H9 (cell line): ENCODE measurements at places on chromosomes 11 and 22. TPM values are rescaled to one million over a fixed set of nuclear protein-coding genes. Genes with fewer than 3 reads are reported as not detected.

DNA sequence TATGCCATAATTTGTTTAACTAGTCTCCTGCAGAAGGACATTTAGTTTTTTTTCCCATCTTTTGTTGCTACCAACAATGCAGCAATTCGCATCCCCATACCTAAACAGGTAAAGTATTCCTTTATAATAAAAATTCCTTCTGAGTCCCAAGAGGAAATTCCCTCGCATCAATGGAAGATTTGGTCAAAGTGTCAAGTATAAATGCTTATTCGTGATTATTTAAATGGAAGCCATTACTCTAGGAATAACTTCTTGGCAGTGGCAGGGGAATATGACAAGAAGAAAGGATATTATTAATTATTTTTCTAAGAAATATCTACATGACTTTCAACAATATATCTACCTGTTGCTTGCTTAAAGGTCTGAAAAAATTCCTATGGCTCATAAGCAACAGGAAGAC is 25.6 kb downstream of the RNF141 start:
- no peak for DNase-seq
- peaks cover 8% of the 10 kb centered on the region; the same call in 1 of the 2 replicates for H3K4me1 ChIP-seq
- no peak overlapping the region for H3K27ac ChIP-seq
- H3K4me3 ChIP-seq, result no peak overlapping the region
- no peaks in the 10 kb centered on the region for H3K36me3 ChIP-seq

GRCh38 chr11:111285189-111286091 is 12.9 kb upstream of the POU2AF3 start:
- H3K27me3 ChIP-seq, result no peaks in the 10 kb centered on the region
- no peaks in the 10 kb centered on the region for H3K4me1 ChIP-seq
- no peak overlapping the region for H3K4me3 ChIP-seq
- no peak overlapping the region for H3K27ac ChIP-seq
- no peak for DNase-seq

GRCh38 chr22:33896154-33896553 is 24.1 kb downstream of the LARGE1 start:
- H3K4me1 ChIP-seq, result peaks cover 46% of the 10 kb centered on the region
- peaks cover 16% of the 10 kb centered on the region for H3K36me3 ChIP-seq
- H3K27ac ChIP-seq, result peak overlapping the region; percentile 63
- no peak for DNase-seq
- H3K4me3 ChIP-seq, result peak overlapping the region; percentile 40; the same call in 1 of the 2 replicates

DNA sequence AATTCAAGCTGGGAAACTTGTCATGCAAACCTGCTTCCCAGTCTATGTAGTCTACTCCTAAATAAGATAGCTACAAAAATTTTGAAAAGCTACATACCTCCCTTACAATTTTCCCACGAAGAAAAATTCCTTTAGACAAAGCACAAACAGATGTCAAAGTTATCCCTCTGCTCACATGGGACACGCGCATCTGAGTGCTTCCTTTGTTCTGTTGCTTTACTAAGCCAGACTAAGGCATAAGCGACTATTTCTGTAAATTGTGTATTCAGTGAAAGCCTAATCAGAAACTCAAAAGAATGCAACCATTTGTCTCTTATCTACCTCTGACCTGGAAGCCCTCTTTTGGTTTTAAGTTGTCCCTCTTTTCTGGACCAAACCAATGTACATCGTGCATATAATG is 583.7 kb upstream of the B3GAT1 start:
- H3K4me1 ChIP-seq, result peaks cover 12% of the 10 kb centered on the region
- no peak overlapping the region for H3K27ac ChIP-seq
- no peaks in the 10 kb centered on the region for H3K36me3 ChIP-seq
- no peak for DNase-seq
- H3K4me3 ChIP-seq, result no peak overlapping the region

DNA sequence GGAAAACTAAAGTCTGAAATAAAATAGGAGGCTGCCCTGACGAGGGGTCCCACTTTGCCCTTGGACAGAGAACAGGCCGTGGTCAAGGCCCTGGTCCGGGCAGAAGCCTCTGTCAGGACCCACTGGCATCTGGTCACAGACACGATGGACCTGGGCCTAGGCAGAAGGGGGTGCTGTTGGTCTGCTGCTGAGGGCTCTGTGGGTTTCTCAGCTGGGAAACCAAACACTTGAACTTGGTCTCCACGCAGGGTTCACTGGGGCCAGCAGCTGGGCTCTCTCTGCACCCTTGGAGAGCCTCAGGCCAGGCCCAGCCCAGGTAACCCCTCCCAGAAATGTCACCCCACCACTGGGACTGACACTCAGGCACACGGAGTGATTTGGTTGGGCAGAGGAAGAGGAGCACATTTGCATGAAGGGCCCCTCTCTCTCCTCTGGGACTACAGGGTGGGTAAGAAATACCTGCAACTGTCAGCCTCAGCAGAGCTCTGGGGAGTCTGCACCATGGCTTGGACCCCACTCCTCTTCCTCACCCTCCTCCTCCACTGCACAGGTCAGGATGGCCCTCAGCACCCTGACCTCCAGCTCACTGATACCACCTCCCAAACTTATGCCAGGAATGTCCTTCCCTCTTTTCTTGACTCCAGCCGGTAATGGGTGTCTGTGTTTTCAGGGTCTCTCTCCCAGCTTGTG is 48.1 kb upstream of the TOP3B start:
- peak; percentile 70 for DNase-seq
- H3K27me3 ChIP-seq, result peaks cover 34% of the 10 kb centered on the region
- no peaks in the 10 kb centered on the region; the same call in 1 of the 2 replicates for H3K4me1 ChIP-seq

DNA sequence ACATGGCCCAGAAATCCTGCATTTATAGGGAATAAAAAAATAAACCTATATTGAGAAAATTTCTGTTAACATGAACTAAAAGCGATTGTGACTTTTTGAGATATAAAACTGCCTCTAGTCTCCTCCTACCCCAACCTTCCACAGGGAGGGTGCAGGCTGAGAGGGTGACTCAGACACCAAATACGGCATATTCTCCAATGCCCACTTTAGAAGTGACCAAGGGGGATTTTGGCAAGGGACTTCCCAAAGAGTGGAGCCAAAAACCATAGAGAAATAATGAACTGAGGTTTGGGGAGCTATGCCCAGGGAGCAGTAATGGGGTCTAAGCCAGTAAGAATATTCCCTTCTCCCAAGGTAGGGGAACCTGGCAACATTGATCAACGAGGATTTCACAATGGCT is 124.9 kb upstream of the ZC3H12C start:
- no peak overlapping the region for H3K4me3 ChIP-seq
- H3K36me3 ChIP-seq, result no peaks in the 10 kb centered on the region
- no peaks in the 10 kb centered on the region; the same call in 1 of the 2 replicates for H3K4me1 ChIP-seq
- DNase-seq, result no peak
- H3K27ac ChIP-seq, result no peak overlapping the region
- H3K27me3 ChIP-seq, result no peaks in the 10 kb centered on the region

DNA sequence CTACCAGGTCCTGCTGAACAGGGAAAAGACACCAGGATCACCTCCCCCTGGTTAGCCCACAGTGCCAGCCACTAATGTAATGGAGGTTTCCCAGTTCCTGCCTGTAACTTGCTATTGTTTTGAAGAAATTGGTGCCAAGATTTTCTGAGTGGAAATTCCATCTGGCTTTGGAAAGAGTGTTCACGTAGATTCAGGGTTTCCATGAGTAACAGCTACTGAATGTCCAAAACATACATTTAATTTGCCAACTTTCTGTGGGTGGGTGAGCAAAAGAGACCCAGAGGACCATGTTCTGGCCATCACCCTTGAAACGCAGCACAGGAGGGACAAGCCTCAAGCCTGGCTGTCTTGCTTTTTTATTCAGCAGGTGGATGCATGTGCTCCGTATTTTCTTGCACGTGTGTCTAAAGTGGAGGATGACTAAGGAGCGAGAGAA is 8.8 kb upstream of the DKK3 start:
- peaks cover 2% of the 10 kb centered on the region; the same call in 1 of the 2 replicates for H3K4me1 ChIP-seq
- no peaks in the 10 kb centered on the region for H3K36me3 ChIP-seq
- no peaks in the 10 kb centered on the region for H3K27me3 ChIP-seq
- H3K27ac ChIP-seq, result no peak overlapping the region

DNA sequence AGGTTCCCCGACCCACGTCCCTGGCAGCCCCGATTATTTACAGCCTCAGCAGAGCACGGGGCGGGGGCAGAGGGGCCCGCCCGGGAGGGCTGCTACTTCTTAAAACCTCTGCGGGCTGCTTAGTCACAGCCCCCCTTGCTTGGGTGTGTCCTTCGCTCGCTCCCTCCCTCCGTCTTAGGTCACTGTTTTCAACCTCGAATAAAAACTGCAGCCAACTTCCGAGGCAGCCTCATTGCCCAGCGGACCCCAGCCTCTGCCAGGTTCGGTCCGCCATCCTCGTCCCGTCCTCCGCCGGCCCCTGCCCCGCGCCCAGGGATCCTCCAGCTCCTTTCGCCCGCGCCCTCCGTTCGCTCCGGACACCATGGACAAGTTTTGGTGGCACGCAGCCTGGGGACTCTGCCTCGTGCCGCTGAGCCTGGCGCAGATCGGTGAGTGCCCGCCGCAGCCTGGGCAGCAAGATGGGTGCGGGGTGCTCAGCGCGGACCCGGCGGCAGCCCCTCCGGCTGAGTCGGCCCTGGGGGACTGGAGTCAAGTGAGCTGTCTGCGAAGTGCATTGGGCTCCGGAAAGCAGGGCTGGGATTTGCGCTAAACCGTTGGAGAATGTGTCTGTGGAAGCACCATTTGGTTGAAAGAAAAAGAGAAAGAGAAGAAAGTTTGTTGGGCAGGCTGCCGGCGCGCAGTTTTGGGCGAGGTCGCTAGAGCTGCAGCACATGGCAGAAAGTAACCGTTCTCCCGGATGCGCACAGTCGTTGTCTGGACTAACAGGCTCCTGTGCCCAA is at the start of gene CD44:
Gene CD44, plus strand, starts transcription at position 229 of the 779 bp plus-strand sequence. Its CDS starts 133 bp downstream, at position 362.
- H3K4me1 ChIP-seq, result peaks cover 3% of the 10 kb centered on the region; the same call in 1 of the 2 replicates
- DNase-seq, result peak; percentile 66
- H3K27ac ChIP-seq, result no peak within 1 kb of the TSS

The RIMBP3B gene
- 0.39 and 0.77 TPM in 2 replicates for total RNA-seq

The BTBD18 gene
- not detected in 2 replicates for total RNA-seq

The RIMBP3C gene
- total RNA-seq, result 0.22 and 0.44 TPM in 2 replicates

The OR52M1 gene
- total RNA-seq, result not detected in 2 replicates

The OR2AG1 gene
- not detected in 2 replicates for total RNA-seq

The INS gene
- total RNA-seq, result not detected in 2 replicates

The CD3E gene
- not detected in 2 replicates for total RNA-seq

The SLC5A1 gene
- not detected in 2 replicates for total RNA-seq

The MMP11 gene
- 4.9 and 5.3 TPM in 2 replicates for total RNA-seq
